Stimulated activated CD8-positive, alpha-beta memory T cell treated with anti-CD3 and anti-CD28 coated beads, Interleukin-4, amount 100 ng/mL, for 24 hours (primary cell): ENCODE measurements at places on chromosomes 7 and 10.

DNA sequence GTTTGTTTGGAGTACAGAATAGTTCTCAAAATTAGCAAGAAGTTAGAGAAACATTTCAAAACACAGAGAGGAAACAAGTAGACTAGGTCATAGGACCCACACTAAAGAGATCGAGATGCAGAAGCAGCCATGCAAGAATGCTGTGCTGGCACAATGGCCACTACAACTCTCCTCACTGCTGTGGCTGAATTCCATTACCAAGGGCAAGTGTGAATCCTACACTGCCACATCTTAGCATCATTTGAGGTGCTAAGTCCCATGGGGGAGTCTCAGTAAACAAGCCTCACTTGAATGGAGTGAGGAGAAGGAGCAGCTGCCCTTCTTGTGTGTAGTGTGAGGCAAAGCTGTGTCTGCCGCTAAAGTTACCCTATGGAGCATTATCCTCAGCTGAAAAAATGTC is 56.7 kb downstream of the PCLO start:
- no peak for DNase-seq

DNA sequence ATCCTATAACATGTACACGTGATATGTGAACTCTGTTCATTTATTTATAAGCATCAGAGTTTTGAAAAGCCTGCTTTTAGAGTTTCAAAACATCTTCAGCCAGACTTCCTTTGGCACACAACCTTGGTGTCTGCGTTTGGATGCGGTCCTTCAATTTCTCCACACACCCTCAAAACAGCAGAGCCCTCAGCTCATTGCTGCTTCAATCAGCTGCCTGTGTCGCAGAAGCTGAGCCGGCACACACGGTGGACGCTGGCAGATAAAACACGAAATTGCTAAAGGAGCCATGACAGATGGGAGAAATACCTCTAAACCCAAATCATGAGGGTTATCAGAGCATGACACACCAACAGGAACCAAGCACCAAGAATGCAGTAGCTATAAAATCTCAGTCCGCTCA is 396.4 kb upstream of the AKR1E2 start:
- DNase-seq, result no peak

GRCh38 chr7:155230169-155230593 is 67.5 kb upstream of the INSIG1 start:
- DNase-seq, result no peak

DNA sequence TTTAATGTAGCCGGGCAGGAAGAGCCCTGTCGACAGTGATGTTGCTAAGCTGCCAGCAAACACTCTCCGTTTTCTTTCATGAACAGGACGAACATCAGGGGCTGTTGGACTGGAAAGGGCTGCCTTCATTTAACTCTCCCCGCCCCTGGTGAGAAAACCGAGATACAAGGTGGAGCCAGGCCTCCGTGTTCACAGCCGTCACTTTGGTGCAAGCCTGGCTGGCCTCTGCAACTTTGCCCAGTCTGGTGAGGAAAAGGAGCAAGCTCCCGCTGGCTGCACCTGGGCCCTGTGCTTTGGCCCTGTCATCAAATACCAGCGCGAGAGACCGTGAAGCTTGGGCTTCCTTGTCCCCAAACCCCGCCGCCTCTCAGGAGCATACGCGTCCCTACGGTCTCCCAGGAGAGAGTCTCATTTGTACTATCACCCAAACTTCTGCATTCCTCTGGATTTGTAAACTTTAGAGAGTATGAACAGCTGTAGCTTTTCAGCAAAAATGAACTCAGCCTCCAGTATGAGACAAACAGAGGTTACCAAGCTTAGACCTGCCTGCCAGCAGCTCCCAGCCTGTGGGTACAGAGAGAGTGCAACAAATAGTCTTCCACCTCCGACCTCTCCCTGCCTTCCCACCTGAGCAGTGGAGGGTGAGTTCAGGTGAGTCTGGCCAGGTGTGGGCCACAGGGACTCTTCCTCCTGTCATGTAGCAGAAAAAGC is 445.3 kb upstream of the MGMT start:
- no peak for DNase-seq

GRCh38 chr7:71659622-71660021 is 527.7 kb downstream of the GALNT17 start:
- no peak for DNase-seq

DNA sequence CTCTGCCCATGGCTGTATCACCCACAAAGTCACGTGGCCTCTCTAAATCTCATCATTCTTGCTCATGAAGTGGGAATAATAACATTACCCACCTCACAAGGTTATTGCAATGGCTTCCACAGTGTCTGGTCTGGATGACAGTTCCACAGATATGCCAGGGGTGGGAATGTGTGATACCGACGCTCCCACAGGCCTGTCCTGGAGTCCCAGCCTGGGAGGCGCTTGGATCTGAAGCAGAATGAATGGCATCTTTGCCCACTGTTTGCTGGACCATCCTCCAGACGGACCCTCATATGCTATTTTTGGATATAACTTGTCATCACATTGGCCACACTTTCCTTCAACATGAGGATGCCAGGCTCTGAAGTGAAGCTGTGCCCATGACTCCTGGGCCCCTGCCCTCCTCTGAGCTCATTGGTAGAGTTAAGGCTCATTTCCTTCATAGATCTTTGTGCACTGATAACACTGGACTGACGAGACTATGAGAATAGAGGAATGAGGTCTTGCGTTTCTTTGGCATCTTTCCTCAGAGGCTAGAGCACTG is 279.8 kb upstream of the ZNF32 start:
- no peak for DNase-seq

DNA sequence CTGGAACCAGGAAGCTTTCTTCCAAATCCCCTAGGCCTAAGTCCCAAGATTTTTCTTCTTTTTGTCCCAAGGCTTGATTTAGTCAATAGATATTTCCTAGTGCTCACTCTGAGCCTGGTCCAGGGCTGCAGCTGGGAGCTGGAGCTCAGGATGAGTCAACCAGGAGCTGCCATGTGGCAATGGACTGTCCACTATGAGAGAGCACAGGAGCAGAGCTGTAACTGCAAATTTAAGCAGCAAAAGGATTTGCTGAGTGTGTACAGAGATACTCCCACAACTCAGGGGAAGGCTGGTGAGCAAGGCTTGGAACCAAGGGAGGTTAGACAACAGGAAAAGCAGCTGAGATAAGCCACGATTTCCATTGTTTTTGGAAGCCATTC is 92.1 kb upstream of the CXCL12 start:
- DNase-seq, result no peak
